ENCODE measurements at places on chromosomes 2 and 18.
A peak's percentile ranks its signal among the peaks of the same experiment; 100 is the strongest.

GRCh38 chr18:69127873-69128500, 272.7 kb upstream of the DOK6 start:
- peak; percentile 14 for DNase-seq
- no peaks in the 10 kb centered on the region for H3K36me3 ChIP-seq
- H3K4me3 ChIP-seq: no peak overlapping the region
- H3K4me1 ChIP-seq: no peaks in the 10 kb centered on the region
- H3K27me3 ChIP-seq: no peaks in the 10 kb centered on the region
- no peak overlapping the region for H3K27ac ChIP-seq

DNA sequence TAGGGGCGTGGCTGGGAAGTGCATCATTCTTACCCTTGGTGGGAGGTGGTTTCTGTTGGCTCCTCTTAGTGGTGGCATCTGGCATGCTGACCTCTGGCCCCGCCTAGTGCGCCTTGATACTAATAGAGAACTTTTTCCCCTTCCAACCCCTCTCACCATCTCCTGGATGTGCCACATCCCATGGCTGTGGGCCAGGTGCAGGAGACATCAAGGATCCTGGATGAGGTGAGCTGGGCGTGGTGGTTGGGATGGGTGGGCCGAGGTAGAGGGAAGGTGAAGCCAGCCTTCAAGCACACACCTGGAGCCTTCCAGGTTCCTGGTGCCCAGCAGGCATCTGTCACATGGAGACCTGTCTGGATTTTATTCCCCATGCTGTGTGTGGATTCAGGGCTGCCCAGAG, 149.2 kb downstream of the DYSF start:
- H3K27me3 ChIP-seq: no peaks in the 10 kb centered on the region
- H3K4me1 ChIP-seq: peaks cover 18% of the 10 kb centered on the region
- no peak overlapping the region for H3K27ac ChIP-seq
- H3K36me3 ChIP-seq: no peaks in the 10 kb centered on the region
- H3K4me3 ChIP-seq: no peak overlapping the region

DNA sequence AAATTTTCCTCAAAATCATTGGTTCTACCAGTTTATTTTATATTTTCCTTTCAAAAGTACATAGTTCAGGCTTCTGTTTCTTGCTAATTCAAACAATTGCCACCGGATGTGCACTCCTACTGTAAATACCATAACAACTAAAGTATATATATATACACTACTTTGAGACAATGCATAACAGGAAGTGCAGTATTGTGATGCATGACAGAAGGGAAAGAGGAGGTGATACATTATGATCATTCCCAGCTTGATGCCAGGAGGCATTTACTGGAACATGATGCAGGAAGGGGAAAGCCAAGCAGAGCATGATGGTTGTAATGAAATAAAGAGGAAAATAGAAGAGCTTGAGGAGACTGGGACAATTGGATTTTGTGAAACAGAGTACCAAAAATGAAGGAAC, 215.2 kb upstream of the NT5C1B start:
- H3K4me3 ChIP-seq: no peak overlapping the region
- H3K27me3 ChIP-seq: no peaks in the 10 kb centered on the region
- no peaks in the 10 kb centered on the region for H3K36me3 ChIP-seq
- H3K4me1 ChIP-seq: no peaks in the 10 kb centered on the region
- H3K27ac ChIP-seq: no peak overlapping the region

DNA sequence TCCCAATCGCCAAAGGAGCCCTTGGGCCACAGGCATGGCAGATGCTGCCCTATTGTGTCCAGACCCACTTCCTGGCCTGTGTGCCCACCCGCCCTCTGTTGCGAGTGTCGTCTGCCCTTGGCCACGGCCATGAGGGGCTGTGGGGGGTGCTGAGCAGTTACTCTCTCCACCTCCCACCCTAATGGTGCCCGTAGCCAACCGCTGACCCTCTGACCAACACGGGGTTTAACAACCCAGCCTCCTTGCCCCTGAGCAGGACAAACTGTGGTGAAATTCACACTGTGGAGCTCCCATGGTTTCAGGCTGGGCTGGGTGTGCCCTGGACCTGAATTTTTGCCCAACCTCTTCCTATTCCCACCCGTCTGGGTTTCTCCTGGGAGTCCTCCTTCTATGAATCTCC, 145.7 kb upstream of the HDAC4 start:
- H3K27me3 ChIP-seq: no peaks in the 10 kb centered on the region
- DNase-seq: no peak
- no peaks in the 10 kb centered on the region for H3K36me3 ChIP-seq

DNA sequence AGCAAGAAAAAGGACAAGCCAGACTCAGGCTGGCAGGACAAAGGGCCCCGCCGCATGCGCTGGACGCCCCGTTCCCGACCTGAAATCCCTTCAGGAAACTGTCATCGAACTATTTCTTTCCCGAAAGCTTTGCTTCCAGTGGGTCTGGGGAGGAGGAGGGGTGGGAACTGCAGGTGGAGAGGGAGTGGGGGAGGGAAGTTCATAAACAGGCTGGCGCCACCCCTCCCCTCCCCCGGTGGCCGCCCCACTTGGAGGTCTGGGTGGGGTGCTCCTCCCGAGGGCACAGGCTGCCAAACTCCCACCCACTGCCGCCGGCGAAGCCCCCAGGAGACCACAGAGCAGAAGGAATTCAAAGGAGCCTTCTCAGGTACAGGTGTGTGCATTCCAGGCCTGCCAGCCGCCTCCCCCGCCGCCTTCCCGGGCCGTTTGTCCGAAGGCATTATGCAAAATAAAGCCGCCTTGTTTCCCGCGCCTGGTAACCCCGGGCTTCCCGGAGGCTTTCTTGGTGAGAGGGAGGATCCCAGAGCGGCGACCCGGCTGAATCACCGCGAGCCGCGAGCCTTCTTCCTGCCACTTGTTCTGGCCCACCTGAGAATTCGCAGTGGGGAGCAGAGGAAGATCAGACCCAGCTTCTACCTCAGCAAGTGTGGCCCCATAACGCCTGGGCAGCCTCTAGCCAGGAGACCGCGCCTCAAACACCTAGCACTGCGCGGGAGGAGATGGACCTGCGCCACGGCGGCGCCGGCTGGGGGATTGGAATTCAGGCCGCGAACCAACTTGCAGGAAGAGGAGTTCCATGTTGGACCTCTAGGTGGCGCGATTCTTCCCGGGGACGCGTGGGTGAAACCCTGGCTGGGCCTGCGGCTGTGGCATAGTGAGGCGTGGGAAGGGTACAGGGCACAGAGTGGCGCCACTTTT, 101.9 kb downstream of the FOXI3 start:
- H3K27me3 ChIP-seq: no peaks in the 10 kb centered on the region
- peaks cover 3% of the 10 kb centered on the region for H3K4me1 ChIP-seq
- peak; percentile 54 for DNase-seq
- no peak overlapping the region for H3K27ac ChIP-seq
- peak overlapping the region; percentile 16 for H3K4me3 ChIP-seq
- no peaks in the 10 kb centered on the region for H3K36me3 ChIP-seq

- H3K36me3 ChIP-seq: no peaks in the 10 kb centered on the region
- no peak overlapping the region for H3K4me3 ChIP-seq
- H3K27me3 ChIP-seq: no peaks in the 10 kb centered on the region
These were observed 379.4 kb downstream of the RIT2 start for GRCh38 chr18:42736074-42736473.

- H3K4me1 ChIP-seq: peaks cover 5% of the 10 kb centered on the region
- no peak overlapping the region for H3K4me3 ChIP-seq
- peak; percentile 10 for DNase-seq
- no peaks in the 10 kb centered on the region for H3K27me3 ChIP-seq
These were observed 197.5 kb upstream of the RAB6C start for GRCh38 chr2:129781749-129782632.

DNA sequence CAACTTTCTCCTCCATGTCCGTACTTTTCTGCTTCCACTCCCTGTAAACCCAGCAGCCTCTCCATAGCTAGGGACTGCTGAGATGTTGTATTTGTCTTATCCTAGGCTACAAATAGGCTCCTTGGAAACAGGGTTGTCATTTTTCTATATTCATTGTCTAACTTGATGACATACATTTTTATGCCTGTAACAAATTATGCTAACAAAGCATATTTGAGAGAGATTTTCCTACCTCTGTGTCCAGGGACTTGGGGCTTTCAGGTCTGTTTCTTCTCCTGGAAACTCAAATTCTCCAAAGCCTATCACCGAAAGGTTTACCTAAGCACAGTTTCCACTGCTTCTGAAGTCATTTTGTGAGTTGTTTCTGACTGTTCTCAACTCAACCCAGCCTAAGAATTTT, 102.7 kb downstream of the UBE2E3 start:
- DNase-seq: no peak
- H3K27me3 ChIP-seq: no peaks in the 10 kb centered on the region
- no peaks in the 10 kb centered on the region for H3K4me1 ChIP-seq
- H3K4me3 ChIP-seq: no peak overlapping the region

All from lung (tissue), 17 donors.